ENCODE measurements at places on chromosomes 2 and 18.

- DNase-seq = no peak
These were observed 880.2 kb downstream of the TSN start for GRCh38 chr2:122635686-122636085.

DNA sequence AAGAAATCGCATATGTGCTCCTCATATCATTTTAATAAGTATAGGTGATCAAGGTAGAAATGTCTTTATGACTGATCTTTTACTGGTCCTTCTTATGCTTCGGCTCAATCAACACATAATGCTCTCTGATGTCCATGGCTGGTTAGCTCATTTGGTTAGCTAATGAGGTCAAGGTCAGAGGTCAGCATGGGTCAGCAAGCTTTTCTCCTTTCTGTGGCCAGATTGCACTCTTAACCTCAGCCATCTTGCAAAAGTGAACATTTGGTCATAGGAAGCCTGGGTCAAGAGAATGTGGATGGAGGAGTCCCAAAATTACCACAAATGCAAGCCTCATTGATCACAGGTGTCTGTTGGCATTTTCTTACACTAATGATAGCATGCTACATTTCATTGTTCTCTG is 35.4 kb upstream of the DARS1 start:
- no peak for DNase-seq

DNA sequence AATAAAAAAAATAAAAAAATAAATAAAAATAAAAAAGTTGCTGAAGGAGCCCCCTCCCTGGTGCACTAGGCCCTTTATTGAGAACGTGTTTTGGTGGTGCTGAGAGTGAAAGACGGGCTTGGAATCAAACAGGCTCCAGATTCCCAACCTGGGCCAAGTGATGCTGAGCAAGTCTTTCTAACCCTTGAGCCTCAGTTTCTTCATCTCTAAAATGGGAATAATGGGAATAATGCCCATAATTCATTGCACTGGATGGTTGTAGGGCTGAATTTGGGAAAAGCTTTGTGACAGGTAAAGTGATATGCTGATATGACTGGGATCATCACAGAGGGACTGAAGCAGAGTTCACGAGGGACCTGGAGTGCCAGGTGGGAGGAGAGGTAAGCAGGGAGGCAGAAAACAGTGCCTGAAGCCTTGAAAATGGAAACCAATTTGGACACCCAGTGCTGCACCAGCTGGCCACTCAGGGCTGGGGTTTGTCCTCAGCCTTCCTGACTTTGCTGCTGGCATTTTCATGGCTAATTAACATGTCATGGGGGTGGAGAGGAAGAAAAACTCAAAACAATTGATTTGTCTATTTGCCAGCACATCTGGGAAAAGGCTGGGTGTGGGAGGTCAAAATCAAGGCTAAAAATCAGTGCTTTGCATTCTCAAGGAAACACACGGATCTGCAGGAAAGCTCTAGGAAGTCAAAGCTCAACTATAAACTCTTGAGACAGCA is 241.3 kb downstream of the LOXHD1 start:
- DNase-seq = peak; percentile 7

- DNase-seq = no peak
These were observed 311.9 kb upstream of the NT5C1B start for GRCh38 chr2:18901242-18901641.

- no peak for DNase-seq
These were observed 72.6 kb downstream of the EPAS1 start for GRCh38 chr2:46369783-46370182.
